ENCODE measurements at places on chromosomes 6 and 20.

GRCh38 chr6:29853245-29853644 lies 25.6 kb downstream of the HLA-G start:
- no peak for DNase-seq

- no peak for DNase-seq
Observed at GRCh38 chr6:169555971-169556617, 145.7 kb downstream of the WDR27 start.

DNA sequence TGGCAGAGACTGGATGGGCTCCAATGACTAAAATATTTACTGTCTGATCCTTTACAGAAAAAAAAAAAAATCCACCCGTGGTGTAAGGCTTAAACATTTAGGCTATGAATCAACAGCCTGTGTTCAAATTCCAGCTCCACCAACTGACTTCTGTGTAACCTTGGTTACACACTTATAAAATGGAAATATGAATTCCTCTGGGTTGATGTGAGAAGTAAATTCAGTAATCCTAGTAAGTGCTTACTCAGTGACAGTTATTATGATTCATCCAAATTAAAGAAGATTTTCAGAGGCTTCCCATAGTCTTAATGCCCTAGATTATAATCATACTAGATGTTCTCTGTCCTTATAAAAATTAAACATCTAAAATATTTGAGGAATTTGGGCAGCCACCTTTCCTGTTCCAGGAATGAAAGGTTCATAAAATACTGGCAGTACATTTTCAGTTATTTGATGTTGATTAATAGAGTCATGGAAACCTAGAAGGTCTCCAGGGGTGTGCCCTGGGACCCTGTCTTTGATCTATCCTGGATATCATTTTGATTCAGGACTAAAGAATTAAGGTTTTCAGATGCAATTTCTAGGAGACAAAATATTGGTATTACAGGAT lies 180.3 kb upstream of the ZNF217 start:
- no peak for DNase-seq

DNA sequence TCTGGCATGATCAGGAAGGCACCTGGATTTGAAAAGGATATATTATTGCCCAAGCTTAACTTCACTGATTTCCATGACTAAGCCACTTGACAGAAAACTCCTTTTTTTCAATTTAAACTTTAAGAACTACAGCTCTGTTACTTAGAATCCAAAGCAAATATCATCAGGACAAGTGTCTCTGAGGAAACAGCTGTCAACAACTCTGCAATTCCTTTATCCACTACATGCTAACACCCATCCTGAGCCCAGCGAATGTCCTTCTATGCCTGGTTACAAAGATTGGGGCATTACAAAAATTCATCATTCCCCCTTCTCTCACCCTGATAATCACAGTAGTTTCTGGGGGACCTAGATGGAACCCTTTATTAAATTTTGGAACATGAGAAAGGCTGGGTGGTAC lies 136.8 kb downstream of the GMPR start:
- no peak for DNase-seq

- no peak for DNase-seq
Observed at GRCh38 chr6:160240691-160241084, 17.9 kb downstream of the SLC22A2 start.

GRCh38 chr6:11246722-11247121 lies 14.3 kb upstream of the NEDD9 start:
- DNase-seq: no peak

DNA sequence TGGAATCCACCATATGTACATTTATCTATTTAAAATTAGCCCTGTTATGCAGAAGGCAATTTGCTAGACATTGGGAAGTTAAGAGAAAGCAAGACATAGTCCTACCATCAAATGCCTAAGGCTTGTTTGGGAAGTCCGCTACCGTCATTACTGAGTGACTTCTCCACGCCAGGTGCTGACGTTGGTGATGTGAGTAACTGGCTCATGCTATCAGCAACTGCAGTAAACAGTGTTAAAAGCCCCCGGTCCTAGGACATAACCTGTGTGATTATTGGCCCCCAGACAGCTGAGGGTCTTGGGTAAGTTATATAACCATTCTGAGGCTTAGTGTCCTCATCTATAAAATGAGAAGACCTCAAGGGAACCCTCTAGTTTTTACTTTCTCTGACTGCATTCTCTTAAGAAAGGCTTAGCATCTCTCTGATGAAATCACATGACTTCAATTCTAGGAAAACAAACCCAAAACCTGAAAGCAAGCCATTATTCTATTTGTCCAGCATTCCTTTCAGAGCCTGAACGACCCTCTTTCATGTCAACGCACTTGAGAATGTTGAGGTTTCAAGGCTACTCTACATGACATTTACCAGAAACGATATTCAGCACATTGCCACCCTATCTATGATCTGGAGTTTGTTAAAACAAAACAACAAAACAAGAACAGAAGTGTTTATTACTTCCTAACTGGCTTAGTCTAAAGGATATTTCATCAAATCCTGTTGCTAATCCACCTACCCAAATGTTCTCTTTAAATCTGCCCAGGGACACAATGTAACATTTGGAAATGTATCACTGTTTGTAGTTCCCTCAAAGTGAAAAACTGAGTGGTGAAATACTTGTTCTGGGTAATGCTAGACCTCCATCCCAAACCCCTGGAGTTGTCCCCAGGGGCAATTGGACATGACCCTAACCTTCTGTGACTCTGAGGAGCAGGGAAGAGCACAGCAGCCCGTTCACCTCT lies 133.8 kb downstream of the BTBD3 start:
- no peak for DNase-seq

DNA sequence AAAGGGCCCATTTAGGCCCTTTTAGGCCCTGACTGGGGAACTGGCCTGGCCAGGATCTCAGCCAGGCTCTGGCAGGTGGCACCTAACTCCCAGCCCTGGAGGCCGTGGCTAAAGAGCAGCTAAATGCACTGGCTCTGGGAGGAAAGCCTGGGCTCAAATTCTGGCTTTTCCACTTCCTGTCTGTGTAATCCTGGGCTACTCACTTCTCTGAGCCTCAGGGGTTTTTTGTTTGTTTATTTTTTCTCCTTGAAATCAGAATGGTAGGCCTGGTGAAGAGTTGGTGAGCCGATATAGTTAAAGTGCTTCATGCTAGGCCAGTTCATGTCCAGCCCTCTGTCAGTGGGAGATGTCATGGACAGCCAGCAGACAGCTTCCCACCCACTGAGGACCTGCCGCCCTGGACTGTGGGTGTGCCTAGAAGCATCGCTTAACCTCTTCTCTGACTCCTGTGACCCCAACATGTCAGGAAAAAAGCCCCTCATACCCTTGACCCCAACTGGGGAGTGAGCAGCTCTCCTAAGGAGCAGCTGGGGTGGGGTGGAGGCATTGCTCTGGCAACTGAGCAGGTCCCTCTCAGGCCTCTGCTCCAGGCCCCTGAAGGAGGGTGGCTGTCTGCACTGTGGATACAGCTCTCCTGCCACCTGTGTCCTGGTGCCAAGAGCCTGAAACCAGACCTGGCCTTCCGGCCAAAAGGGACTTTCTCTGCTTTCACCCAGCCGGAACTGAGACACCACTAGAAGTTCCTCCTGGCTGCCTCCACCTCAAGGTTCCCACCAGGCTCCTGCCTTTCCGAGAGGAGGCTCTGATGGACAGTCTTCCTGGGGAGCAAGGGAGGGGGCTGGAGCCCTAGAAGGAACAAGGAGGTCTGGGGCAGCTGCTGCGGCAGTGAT lies 57.2 kb upstream of the MYL9 start:
- no peak for DNase-seq

DNA sequence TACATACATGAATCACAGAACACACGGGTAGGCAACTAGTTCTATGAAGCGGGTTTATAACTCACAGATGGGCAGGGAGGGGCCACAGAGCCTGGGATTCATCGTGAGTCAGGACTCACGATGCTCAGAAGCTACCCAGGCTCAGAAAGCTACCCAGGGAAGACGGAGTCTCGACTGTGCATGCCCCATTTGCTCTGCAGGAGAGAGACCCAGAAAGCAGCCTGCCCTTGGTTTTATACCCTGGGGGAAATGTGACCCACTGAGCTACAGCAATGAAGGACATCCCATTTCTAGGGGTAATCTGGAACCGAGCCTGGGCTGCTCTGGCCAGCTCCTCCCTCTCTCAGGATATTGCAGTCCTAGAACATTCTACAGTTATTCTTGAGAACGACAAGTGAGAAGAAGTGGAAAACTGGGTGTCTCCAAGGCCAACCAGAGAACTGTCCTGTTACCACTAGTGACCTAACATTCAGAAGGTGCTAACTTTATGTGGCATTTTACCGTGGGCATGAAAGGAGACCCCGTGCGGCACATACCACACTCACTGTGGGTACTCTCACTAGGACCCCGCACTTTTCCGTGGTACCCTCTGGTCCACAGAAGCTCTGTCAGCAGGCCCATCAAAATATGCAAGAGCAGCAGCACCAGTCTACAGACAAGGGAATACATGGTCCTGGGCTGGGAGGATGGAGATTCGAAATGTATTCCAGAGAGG lies 201.9 kb upstream of the PMEPA1 start:
- no peak for DNase-seq

DNA sequence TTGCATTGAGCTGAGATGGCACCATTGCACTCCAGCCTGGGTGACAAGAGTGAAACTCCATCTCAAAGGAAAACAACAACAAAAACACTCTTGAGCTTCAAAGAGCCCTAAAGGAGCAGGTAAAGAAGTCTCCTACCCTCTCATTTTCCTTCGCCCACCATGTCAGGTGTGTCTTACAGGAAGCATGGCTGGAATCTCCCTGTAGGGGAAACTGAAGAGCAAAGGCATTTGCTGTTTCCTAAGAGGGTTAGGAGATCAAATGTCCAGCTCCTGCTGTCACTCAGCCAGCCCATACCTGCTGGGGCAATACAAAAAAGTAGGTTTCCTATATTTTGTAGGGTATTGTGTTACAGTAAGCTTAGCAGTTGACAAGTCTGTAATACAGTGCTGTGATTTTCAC lies 43.3 kb downstream of the SPATA2 start:
- no peak for DNase-seq
